ENCODE measurements at places on chromosomes 7 and 10.

DNA sequence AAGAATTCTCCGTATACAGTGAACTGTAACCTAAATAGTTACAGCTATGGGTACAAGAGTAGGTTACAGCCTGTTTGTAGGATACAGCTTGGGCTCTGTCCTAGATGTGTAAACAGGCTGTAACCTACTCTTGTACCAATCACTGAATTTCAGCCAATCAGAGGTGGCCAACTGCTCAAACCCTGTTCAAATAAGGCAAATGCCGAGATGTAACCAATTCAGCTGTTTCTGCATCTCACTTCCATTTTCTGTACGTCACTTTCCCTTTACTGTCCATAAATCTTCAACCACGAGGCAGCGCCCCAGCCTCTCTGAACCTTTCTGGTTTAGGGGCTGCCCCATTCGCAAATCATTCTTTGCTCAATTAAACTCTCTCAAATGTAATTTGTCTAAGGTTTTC is 8.3 kb upstream of the MMP21 start:
- no peak for DNase-seq

DNA sequence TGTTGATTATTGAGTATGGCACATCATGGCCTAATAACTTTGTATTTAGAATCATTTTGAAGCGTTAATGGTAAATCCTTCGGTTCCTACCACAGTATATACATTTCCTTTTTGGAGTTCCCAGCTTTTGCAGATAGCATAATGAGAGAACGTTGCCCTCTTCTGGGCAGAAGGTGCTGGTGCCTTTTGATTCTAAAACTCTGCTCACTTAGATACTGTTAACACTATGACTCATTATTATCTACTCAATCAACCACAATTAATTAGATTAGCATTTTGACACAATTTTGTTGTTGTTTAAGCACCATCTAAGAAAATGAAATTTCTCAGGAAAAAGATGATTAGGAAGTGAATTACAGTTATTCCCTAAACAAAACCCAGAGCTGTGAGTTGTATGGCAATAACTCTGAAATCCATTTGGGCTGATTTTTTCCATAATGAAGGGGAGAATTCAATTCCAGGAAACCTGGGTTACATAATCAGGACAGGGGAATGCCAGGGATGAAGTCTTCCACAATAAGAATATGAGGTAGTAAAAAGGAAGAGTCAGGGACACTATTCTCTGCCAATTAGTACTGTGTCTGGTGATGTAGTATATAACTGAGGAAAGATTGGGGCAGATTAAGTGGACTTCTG is 11.5 kb upstream of the DLD start:
- DNase-seq, result no peak

GRCh38 chr7:109224100-109224499 is 654.4 kb downstream of the DNAJB9 start:
- no peak for DNase-seq

- no peak for DNase-seq
Measured at GRCh38 chr10:129933456-129934092, 30.5 kb downstream of the EBF3 start.

DNA sequence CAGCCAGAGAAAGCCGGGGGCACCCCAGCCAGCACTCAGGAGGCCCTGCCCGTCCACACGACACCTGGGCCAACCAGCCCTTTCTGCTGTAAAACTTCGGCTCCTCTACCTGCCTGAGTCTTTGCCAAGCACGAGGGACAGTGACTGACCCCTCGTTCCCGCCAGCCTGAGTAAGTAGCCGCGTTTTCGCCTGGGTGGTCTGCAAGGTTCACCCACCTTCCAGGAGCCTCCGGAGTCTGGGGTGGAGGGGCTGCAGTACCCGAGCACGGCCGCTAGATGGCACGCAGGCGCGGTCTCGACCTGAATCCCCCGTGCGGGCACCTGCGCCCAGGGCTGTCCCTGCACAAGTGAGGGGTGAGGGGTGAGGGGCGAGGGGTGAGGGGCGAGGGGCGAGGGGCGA is 192.7 kb downstream of the PTPRN2 start:
- DNase-seq, result no peak

DNA sequence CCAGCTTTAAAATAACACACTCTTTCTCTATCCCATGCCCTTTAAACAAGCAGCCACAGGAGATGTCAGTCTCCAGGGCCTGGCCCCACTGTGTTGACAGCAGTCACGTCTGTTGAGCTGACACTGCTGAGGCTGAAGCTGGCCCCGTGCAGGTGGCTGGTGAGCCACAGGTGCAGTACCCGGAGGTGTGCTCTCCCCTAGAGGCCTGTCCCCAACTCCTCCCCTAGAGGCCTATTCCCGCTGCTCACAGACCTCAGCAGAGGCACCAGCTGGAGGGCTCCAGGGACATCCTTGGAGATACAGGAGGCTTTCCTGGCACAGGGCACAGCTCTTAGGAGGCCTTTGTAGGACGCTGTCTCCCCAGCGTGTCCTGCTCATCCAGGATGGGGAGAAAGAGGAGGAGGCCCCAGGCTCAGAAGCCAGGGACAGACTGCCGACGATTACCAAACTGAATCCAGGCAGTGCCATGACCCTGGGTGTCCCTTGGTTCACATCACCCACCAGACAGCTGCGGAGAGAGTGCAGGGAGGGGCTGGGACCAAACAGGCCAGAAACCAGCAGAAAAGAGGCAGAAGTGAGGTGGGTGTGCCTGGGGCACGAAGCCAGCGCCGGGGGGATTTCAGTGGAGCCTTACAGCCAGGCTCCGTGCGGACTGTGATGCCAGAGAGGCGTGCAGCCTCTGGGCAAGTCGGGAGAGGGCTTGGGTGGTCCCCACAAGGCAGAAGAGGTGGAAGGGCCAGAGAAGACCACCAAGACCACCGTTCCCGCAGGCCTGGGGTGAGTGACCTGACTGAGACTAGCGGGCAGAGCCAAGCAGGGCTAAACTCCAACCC is 18.5 kb upstream of the TTYH3 start:
- no peak for DNase-seq

GRCh38 chr10:37632641-37633040 is 224.8 kb downstream of the ZNF248 start:
- no peak for DNase-seq

- DNase-seq, result no peak
Measured at GRCh38 chr10:96413151-96413787, 54.5 kb upstream of the OPALIN start.

GRCh38 chr10:133025558-133026090 is 62.1 kb upstream of the ADGRA1 start:
- no peak for DNase-seq

DNA sequence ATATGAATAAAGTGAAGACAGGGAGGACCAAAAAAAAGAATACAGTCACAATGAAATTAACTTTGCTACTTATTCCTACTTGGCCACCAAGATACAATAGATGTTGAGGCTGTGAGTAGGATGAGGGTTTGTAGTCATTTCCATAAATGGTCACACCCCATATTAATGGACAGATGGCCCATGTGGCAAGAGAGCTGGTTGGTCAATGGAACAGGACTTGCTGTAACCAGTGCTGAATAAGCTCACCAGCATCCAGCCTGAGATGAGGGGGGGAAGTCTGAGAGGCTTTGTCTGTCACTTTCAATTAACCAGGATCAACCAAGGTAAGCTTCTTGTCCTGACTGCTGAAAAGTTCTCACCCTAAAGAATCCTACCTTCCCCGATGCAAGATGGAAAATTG is 130.4 kb upstream of the KCNMA1 start:
- no peak for DNase-seq

- DNase-seq, result no peak
Measured at GRCh38 chr10:61157182-61157581, 213.2 kb upstream of the RHOBTB1 start.

DNA sequence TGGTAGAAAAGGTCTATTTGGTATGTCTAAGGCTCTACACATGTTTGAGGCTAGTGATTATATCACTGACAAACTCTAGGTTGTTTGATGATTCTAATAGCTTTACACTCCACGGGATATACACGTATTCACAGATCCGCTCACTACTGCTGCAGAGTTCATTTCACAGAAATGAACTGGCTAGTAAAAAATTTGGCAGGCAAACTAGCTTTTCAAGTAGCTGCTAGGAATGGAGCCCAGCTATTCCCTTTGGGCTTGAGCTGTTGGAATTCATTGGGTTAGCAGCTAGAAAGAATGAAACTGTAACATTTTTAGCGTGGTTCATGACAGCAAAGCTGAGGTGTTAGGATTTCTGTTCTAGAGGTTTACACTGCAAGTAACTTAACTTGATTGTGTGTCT is 37.6 kb downstream of the R3HCC1L start:
- DNase-seq, result no peak

DNA sequence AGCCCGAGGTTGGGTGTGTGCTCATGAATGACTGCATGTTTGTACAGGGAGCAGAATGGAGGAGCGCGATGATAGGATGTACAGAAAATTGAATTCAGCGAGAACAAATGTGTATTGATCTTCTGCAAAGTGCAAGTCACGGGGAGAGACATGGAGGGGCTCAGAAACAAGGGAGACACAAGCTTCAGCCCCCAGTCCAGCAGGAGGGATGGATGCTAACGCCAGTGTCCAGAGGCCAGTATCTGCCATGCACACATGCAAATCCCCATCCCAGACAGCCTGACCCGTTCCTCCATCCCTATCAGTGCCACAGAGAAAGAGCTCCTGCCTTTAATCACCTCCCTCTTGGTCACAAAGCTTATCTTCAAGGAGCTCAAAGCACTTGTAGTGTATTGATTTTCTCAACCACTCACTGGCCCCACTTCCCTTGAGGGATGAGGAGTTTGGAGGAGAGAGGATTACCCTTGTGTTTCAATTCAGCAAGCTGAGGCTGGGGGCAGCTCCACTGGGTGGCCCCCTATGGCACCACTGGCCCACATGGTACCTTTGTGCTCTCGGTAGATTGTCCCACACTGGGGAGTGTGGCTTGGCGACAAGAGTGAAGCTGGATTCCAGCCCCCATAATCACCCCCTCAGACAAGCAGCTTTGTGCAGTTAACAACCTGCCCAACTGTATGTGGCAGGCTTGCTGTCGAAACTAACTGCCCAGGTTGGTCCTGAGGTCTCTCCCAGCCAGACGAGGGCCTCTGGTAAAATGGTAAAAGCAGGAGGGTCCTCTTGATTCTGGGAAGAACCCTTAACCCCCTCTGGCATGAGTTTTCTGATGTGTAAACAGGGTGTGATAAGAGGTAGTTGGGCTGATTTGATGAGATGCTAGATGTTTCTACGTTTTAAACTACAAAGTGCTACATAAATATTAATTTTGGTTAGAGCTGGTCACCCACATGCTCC is 151.6 kb upstream of the UNC5B start:
- DNase-seq, result no peak

DNA sequence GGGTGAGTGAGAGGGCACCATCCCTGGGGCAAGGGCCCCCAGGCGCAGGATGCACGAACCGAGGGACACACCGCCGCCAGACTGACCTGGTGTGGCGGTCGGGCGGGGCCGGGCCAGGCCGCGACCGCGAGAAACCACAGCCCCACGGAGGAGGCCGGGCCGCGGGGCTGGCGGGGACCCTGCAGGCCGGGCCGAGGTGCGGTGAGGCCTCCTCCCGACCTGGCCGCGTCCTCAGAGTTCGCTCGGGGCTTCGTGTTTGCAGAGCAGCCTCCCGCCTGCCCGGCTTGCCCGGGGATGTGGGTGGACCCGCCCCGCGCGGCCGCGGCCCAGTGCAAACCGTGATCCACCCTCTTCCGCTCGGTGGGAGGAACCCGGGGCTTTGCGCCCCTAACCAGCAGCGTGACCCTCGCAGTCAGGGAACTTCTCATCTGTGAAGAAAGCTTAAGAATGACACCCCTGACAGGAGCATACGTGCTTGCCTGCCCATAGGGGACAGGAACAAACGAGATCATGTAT is 20.6 kb upstream of the HOXA13 start:
- no peak for DNase-seq

DNA sequence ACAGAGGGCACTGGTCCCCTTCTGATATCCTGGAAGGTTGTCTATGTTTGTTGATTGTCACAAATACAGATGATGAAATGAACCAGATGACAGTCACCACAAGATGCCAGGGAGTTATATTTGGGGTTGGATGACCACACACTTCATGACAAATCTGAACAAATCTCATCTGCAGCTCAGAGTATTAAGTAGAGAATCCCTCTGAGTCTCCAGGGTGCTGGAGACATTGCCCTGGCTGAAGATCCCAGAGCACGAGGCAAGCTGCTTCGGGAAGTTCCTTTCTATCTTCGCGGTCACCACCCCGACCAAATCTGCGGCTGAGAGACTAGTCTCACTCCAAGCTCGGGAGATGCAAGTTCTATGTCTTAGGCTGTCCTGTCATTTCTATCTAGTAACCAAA is 9.0 kb downstream of the DENND2A start:
- DNase-seq, result no peak

DNA sequence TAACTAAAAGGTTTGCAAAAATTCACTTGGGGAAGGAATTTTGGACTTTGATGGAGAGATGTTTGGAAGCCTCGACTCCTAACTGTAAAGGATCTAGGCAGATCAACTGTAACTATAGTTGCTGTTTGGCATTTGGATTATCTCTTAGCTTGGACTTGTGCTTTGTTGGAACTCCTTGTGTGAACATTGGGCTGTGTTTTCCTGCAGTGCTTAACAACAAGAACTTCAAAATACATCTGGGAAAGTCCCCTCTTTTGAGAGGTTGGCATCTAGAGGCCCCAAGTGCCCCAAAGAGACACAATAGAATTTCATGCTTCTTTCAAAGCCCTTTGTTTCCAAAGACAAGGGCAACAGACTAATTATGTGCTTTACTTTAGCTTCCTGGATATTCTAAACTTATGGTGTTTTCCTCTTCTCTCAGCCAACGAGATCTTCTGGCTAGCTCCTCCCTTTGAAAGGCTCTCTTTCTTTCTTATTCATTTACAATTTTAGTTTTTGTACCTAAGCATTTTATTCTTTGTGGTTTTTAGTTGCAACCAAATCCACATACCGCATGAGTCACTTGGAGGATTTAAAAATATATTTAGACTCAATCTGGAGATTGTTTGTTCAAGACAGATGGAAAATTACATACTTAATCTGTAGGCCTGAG is 11.6 kb downstream of the ABCA13 start:
- DNase-seq, result no peak

- DNase-seq, result no peak
Measured at GRCh38 chr10:132700156-132701098, 85.5 kb downstream of the NKX6-2 start.

DNA sequence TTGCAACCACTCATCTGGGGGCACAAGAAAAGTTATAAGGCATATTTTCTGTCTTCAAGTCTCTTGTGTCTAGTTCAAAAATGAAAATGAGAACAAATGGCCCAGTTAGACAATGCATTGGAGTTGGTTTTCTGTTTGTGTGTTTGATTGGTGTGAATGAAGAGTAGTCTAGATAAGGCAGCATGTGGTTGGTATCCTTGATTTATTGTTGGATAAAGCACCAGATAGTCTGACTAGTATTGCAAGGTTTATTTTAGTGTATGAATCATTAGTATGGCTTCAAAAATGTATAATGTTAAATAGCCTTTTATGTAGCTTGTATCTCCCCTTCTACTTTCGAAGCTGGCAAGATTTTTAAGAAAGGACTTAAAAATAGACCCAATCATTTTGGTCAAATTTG is 237.3 kb downstream of the CDK14 start:
- DNase-seq, result no peak

GRCh38 chr7:20783125-20783699 is 3.5 kb downstream of the SP8 start:
- no peak for DNase-seq

Data from iPS DF 6.9 (cell line).